ENCODE measurements at places on chromosomes 3 and 15. TPM values are rescaled to one million over a fixed set of nuclear protein-coding genes. Genes with fewer than 3 reads are reported as not detected.

SNTN gene
- not detected for total RNA-seq

COPG1 gene
- 166 TPM for total RNA-seq

GRCh38 chr3:137294139-137294538 is 336.4 kb downstream of the IL20RB start:
- H3K4me3 ChIP-seq = no peak overlapping the region
- no peak for DNase-seq
- H3K27ac ChIP-seq = no peak overlapping the region
- H3K27me3 ChIP-seq = no peaks in the 10 kb centered on the region
- no peaks in the 10 kb centered on the region for H3K36me3 ChIP-seq

GRCh38 chr3:69749461-69749860 is 10.2 kb downstream of the MITF start:
- no peak overlapping the region for H3K4me3 ChIP-seq
- DNase-seq = no peak
- H3K27me3 ChIP-seq = no peaks in the 10 kb centered on the region
- no peaks in the 10 kb centered on the region for H3K36me3 ChIP-seq
- no peak overlapping the region for H3K27ac ChIP-seq

DNA sequence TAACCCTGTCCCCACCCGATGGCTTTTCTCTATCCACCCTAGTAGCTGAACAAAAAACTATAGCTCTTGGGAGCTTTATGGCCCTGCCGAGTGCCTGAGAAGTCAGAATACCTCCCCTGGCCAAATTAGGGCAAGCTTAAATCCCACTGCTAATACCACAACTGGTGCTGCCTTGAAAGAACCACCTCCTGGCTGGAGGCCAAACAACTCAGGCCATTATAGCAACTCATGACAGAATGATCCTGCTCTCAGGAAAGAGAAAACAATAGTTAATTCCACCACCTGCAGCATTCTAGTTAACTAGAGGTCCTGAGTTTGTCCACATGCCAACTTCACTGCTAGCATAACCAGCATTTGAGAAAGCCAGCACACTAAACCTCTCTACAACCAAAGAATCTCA is 123.2 kb downstream of the RTP4 start:
- no peaks in the 10 kb centered on the region for H3K27me3 ChIP-seq
- no peaks in the 10 kb centered on the region for H3K36me3 ChIP-seq
- H3K27ac ChIP-seq = no peak overlapping the region
- H3K4me3 ChIP-seq = no peak overlapping the region

DNA sequence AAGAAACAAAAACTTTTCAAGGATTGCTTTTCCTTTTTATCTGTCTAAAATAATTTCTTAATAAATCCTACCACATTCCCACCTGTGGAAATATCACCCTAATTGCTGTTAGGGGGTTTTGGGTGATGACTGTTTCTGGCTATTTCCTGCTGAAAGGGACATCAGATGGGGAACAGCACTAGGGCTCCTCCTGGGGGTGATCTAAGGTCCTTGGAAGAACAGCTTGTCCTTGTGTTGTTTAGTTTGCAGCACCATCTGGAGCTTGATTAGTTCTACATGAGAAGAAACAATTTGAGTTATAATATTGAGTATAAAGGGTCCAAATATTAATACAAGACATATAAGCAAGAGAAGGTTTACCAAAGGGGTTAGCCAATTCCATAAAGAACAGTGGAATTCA is 18.7 kb downstream of the OR5H15 start:
- no peaks in the 10 kb centered on the region for H3K27me3 ChIP-seq
- H3K27ac ChIP-seq = no peak overlapping the region

GRCh38 chr15:51076524-51077220 is 18.0 kb downstream of the TNFAIP8L3 start:
- H3K4me1 ChIP-seq = no peaks in the 10 kb centered on the region
- no peaks in the 10 kb centered on the region for H3K27me3 ChIP-seq
- DNase-seq = no peak
- H3K27ac ChIP-seq = no peak overlapping the region

GRCh38 chr3:65245133-65246063 is 557.6 kb upstream of the ADAMTS9 start:
- no peak for DNase-seq
- no peaks in the 10 kb centered on the region for H3K4me1 ChIP-seq
- H3K36me3 ChIP-seq = no peaks in the 10 kb centered on the region
- H3K27me3 ChIP-seq = peaks cover 7% of the 10 kb centered on the region

- DNase-seq = no peak
- H3K4me3 ChIP-seq = no peak overlapping the region
- H3K36me3 ChIP-seq = no peaks in the 10 kb centered on the region
- H3K27me3 ChIP-seq = no peaks in the 10 kb centered on the region
- H3K27ac ChIP-seq = no peak overlapping the region
These were observed 279.7 kb upstream of the GOLGA6L4 start for GRCh38 chr15:83955806-83956265.

- H3K4me3 ChIP-seq = no peak overlapping the region
- no peaks in the 10 kb centered on the region for H3K36me3 ChIP-seq
- H3K27me3 ChIP-seq = no peaks in the 10 kb centered on the region
- no peak overlapping the region for H3K27ac ChIP-seq
- H3K4me1 ChIP-seq = no peaks in the 10 kb centered on the region
These were observed 384.4 kb upstream of the C2CD4B start for GRCh38 chr15:62549345-62549970.

GRCh38 chr15:100635406-100636071 is 33.1 kb downstream of the ASB7 start:
- no peaks in the 10 kb centered on the region for H3K27me3 ChIP-seq
- peaks cover 7% of the 10 kb centered on the region for H3K36me3 ChIP-seq
- H3K4me1 ChIP-seq = peaks cover 41% of the 10 kb centered on the region
- H3K27ac ChIP-seq = no peak overlapping the region
- no peak for DNase-seq

DNA sequence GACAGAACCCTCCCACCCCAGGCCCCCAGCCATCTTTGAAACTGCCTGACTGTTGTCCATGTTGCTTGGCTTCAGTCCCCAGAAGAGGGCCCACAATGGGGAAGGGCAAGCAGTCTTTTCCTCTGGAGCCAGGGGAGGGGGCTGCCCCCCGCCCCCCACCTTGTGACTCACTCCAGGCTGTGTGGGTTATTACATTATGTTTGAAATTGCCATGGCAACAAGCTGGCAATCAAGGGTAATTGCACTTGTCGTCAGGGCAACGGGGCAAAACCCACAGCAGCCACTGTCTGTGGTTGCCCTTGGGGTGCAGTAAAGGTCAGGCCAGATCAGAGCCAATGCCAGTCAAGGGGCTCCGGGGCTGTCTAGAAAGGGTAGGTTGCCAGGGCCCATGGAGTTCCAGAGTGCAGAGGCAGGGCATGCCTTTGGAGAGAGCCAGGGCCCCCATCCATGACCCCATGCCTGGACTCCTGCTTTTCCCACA is 3.1 kb upstream of the CAMKV start:
- H3K27ac ChIP-seq = peak overlapping the region; percentile 10
- no peak for DNase-seq
- H3K27me3 ChIP-seq = no peaks in the 10 kb centered on the region
- H3K36me3 ChIP-seq = no peaks in the 10 kb centered on the region
- H3K4me3 ChIP-seq = no peak overlapping the region

GRCh38 chr3:56118968-56119367 is 349.3 kb downstream of the ERC2 start:
- no peak for DNase-seq
- H3K36me3 ChIP-seq = no peaks in the 10 kb centered on the region
- no peak overlapping the region for H3K27ac ChIP-seq

DNA sequence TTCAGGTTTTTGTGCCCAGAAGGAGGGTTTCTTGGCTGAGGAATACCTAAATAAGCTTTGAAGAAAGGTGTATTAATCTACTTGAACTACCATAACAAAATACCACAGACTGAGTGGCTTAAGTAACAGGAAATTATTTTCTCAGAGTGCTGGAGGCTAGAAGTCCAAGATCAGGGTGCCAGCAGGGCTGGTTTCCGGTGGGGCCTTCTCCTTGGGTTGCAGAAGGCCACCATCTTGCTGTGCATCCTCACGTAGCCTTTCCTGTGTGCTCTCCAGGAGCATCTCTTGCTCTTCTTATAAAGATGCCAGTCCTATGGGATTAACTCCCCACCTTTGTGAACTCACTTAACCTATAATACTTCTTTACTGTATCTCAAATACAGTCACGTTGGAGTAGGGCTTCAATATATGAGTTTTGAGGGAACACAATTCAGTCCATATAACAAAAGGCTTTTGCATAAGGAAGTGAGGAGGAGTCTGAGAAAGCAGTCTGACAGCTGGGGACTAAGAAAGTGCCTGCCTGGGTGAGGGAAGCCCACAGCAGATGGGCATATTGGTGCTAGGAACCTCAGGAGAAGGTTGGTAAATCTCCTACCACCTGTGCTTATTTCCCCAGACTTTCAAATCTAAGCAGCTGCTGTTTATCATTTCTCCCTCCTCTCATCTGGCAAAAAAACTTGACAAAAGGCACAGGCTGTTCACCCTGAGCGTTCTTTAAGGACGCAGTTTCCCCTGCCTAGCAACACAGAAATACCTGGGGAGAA is 89.6 kb upstream of the CBLB start:
- H3K4me3 ChIP-seq = no peak overlapping the region
- H3K36me3 ChIP-seq = no peaks in the 10 kb centered on the region
- no peak overlapping the region for H3K27ac ChIP-seq
- peaks cover 17% of the 10 kb centered on the region for H3K4me1 ChIP-seq
- DNase-seq = no peak
- H3K27me3 ChIP-seq = no peaks in the 10 kb centered on the region

- no peak overlapping the region for H3K4me3 ChIP-seq
- no peaks in the 10 kb centered on the region for H3K36me3 ChIP-seq
- no peak overlapping the region for H3K27ac ChIP-seq
- DNase-seq = no peak
- H3K27me3 ChIP-seq = peaks cover 21% of the 10 kb centered on the region
- H3K4me1 ChIP-seq = no peaks in the 10 kb centered on the region
These were observed 46.2 kb downstream of the NR1D2 start for GRCh38 chr3:23991306-23991682.

GRCh38 chr3:13039213-13039896 is 33.9 kb downstream of the IQSEC1 start:
- no peaks in the 10 kb centered on the region for H3K27me3 ChIP-seq
- no peaks in the 10 kb centered on the region for H3K36me3 ChIP-seq

DNA sequence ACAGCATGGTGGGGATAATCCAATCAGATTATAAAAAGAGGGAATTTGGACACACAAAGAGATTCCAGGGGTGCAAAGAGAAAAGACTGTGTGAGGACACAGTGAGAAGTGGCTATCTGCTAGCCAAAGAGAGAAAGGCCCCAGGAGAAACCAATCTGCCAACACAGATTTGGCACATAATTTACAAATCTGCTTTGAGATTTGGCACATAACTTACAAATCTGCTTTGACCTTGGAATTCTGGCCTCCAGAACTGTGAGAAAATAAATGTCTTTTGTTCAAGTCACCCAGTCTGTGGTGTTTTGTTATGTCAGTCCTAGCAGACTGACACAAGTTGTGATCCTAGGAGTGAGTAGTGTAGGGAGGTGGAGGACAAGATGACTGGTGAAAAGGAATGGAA is 3.5 kb upstream of the TM4SF18 start:
- H3K27ac ChIP-seq = no peak overlapping the region
- peaks cover 47% of the 10 kb centered on the region for H3K4me1 ChIP-seq
- no peak overlapping the region for H3K4me3 ChIP-seq
- no peaks in the 10 kb centered on the region for H3K36me3 ChIP-seq
- DNase-seq = no peak
- H3K27me3 ChIP-seq = no peaks in the 10 kb centered on the region
